T follicular helper cell (primary cell): ENCODE measurements at places on chromosomes 11 and 22.

DNA sequence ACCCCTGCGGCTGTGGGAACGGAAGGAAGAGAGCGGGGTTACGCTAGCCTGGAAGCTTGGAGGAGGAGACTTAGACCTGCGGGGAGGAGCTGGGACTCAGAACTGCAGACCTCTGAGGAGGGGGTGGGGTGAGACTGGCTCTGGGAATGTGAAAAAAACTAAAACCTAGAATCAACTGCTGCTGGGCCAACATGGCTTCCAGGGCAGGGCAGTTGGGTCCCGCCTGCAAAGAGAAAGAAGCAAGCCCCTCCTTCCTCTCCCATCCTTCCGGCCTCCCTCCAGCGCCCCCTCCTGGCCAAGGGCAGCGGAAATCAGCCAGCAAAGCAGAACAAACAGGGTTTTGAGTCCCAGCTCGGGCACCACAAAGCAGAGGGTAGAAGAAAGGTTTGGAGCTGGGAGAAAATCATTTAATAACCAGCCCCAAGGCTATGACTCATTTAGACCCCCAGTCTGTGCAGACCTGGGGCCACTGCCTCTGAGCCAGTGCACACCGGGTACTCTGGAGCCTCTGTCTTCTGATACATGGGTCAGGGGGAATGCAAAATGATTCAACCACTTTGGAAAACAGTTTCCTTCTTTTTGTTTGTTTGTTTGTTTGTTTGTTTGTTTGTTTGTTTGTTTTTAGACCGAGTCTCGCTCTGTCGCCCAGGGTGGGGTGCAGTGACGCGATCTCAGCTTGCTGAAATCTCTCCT lies 7.3 kb upstream of the NCF4 start:
- peak; percentile 83 for DNase-seq

DNA sequence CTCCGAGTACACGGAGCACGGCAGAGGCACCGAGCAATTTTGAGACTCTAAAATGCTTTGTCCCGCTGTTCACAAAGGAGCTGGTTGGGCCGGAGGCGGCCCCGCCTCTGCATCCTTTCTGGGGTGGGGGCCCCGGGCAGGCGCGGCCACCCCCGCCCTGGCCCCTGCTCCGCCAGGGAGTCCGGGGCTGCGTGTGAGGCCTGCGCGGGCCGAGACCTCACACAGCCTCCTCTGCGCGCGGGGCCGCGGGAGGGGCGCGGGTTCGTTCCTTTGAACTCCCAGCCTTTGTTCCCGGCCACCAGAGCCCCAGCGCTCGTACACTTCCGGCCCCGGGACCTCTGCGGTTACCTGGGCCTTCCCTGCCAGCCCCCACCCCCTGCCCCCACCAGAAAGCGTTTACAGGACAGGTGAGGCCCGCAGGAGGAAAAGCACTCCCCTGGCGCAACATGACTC lies 1.6 kb downstream of the FGF19 start:
- DNase-seq: no peak

DNA sequence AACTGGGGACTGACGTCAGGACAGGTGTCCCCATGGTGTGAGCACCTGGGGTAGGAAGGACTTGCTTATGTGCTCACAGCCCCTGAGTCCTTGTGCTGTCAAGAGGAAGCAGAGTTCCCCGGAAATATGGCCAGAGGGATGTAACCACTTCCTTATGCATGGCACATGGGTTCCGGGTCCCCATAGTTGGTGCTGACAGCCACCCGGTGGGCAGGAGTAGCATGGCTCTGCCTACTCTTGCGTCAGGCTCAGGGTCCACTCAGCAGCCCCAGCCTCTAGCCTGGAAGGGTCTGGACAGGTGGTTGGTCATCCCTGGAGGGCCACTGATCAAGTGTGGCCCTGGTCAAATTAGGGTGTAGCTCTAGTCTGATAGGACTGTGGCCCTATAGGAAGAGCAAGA lies 42.8 kb upstream of the CCND1 start:
- no peak for DNase-seq

GRCh38 chr11:720642-721246 lies 14.7 kb downstream of the EPS8L2 start:
- DNase-seq: peak; percentile 52

DNA sequence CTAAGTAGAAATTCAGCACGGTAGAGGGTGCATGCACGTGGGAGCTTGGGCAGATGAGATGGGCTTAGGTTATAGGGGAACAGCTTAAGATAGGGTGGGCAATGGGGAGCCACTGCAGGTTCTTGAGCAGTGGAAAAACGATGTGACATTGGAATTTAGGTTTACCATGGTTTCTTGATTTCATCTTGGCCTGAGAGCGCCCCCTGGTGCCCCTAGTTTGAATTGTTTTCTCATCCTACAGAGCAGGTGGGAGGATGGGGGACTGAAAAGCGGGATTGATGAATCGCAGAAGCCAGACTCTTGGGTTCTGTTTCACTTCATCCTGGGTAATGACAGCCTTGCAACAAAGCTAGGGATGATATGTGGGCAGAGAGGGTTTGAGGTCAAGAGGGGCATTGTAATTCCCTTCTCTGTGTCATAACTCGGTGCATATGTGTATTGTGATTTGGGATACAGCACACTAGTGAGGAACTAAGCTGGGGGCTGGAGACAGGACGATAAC lies 6.7 kb upstream of the MCAM start:
- DNase-seq: peak; percentile 70

- DNase-seq: peak; percentile 40
Observed at GRCh38 chr22:24429411-24430365, 2.3 kb downstream of the ADORA2A start.

DNA sequence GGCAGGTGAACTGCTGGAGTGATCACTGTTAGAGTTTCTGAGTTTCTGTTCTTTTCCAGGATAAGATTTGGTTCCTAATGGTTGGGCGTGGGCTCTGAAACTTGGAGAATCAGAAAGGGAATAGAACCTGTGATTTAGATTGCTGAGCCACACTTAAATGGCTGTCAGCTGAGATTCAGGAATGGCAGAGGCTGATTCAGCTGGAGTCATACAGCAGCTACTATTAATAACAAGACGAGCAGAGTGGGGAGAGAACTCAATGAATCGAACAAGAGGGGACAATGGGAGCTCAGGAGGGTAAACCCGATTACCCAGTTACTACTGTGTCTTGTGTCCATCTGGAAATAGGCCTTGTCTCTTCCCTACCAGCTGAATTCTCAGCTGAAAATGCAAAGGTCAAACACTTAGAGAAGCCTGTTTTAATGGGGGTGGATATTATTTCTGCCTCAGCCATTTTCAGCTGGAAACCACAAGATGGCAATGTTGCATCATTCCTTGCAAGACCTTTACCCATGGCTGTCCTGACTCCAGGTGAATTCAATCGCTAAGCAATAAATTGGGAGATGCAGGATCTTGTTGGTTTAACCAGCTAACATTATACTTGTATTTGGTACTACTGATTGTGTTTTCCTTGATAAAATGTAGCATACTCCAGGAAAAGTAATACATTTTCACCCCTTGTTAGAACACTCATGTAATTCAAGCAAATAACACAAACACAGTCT lies 104.5 kb upstream of the RAG2 start:
- no peak for DNase-seq

- no peak for DNase-seq
Observed at GRCh38 chr11:104918113-104918824, 20.0 kb upstream of the CASP12 start.

- no peak for DNase-seq
Observed at GRCh38 chr22:35705141-35705540, 12.5 kb upstream of the APOL5 start.

GRCh38 chr11:126956635-126957034 lies 43.9 kb downstream of the KIRREL3 start:
- DNase-seq: no peak

DNA sequence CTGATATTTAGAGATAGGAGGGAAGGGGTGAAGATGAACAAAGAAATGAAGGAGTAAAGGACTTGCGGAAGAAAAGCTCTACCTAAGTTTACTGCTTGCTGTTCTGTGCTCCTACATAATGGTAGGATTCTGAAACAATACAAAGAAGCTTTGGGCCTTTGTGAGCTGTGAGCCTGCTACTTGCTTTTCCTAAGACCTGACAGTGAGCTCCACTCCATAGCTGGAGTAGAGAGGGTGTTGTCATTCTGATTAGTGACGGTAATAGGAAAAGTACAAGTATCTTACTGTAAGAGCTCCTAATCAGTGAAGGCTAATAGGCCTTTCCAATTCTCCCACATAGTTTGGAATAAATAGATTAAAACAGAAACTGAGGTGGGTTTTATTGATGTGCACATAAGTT lies 75.9 kb downstream of the PARVA start:
- no peak for DNase-seq

DNA sequence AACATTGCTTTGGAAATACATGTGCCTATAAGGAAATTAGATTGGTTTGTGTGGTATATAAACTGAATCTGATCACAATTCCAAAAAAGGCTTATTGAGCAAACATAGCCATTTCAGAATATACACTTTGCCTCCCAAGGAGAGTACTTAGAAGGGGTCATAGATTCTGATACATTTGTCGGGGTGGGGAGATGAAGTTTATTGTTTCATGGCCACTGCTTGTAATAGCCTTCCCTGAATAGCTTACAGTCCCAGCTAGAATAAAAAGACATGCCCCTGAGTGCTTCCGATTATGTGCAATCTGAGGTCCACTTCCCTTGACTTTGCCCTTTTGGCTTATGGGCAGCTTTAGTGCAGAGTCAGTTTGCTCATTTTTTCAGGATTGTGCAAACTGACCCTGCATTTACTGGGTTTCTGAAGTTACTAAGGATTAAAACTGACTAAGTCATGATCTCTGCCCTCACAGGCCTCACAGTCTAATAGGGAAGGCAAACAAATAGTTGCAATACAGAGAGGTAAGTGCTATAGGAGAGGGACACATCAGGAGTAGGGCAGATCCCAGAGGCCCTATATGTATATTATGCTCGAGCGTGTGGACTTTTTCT lies 184.2 kb downstream of the BLID start:
- no peak for DNase-seq

- no peak for DNase-seq
Observed at GRCh38 chr11:14360976-14361375, 2.0 kb upstream of the RRAS2 start.
